G401 (cell line): ENCODE measurements at places on chromosomes 7 and 10.

- DNase-seq: no peak
Observed at GRCh38 chr7:13057462-13058200, 370.2 kb downstream of the ARL4A start.

GRCh38 chr10:17153321-17153720 lies 23.7 kb upstream of the CUBN start:
- no peak for DNase-seq

- DNase-seq: no peak
Observed at GRCh38 chr10:117224881-117225280, 16.0 kb upstream of the SLC18A2 start.

DNA sequence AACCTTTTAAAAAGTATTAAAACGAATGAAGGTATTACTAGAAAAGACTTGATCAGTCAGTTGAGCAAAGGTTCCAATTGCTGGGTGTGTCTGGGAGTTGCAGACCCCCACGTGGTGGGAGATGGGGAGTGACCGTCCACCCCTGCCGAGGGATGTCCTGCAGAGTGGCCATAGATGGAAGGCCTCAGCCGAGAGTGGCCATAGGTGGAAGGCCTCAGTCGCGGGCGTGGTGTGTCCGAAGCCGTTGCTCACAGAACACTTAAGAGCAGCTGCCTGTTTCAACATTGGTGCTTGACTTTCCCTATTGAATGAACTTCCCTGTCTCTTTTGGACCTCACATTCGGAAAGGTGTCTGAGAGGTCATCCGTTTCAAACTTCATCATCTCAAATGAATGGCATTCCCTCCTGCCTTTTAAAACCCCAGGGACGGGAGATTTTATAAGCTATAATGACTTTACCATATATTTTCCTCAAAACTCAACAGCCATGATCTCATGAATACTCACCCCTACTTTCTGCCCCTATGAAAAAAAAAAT lies 69.4 kb downstream of the CAMK1D start:
- no peak for DNase-seq
